ENCODE measurements at places on chromosomes 6 and 20.

DNA sequence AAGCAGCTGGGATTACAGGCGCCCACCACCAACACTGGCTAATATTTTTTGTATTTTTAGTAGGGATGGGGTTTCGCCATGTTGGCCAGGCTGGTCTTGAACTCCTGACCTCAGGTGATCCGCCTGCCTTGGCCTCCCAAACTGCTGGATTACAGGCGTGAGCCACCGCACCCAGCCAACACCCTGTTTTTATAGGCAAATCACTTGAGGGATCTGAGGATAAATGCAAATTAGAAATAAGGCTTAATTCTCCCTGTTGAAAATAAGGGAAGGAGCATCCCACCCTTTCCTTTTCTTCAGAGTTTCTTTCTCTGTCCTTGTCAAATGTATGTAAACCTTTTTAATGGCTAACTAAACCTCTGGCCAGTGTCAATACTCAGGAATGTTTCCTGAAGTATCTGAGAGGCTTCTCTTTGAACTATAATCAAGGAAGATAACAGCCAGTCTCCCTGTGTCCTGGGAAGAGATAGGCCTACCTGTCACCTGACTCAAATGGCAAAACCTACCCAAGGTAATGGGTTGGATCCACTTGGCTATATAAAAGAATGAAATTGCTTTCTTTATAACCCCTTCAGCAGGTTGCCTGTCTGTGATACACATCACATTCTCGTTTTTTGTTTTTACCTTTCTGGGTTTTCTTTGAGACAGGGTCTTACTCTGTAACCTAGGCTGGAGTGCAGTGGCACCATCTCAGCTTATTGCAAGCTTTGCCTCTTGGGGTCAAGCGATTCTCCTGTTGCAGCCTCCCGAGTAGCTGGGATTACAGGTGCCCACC is 64.5 kb upstream of the TNFAIP3 start:
- no peaks in the 10 kb centered on the region for H3K36me3 ChIP-seq
- no peaks in the 10 kb centered on the region for H3K27me3 ChIP-seq
- no peak overlapping the region for H3K4me3 ChIP-seq
- H3K27ac ChIP-seq, result no peak overlapping the region
- no peak for DNase-seq
- H3K4me1 ChIP-seq, result peaks cover 3% of the 10 kb centered on the region

DNA sequence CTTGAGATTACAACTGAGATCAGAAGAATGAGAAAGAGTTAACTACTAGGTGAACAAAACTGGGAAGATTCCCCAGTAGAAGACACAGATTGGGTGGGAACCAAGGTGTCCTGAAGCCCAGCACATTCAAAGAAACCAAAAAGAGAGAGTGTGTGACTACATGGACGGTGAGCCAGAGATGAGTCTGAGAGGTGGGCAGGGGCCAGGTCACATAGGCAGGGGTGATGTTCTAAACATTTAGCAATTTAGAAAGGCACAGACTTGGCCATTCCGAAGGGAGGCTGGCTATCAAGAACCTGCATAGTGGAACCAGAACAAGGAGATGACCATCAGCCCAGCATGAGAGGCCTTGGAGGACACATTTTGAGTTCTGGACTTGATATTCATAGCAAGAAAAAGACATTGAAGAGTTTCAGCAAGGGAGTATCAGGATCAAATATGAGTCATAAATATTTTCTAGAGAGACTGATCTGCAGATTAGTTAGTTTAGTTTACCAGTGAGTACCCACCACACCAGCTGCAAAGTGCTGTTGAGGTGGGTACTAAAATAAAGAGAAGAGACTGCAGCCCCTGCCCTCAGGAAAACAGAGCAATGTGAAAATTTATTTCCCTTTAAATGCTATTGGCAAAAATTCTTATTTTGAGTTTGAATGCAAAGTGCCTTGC is 340.5 kb upstream of the PRDM1 start:
- H3K36me3 ChIP-seq, result no peaks in the 10 kb centered on the region
- no peak overlapping the region for H3K27ac ChIP-seq
- H3K4me3 ChIP-seq, result no peak overlapping the region
- peaks cover 3% of the 10 kb centered on the region for H3K4me1 ChIP-seq
- H3K27me3 ChIP-seq, result no peaks in the 10 kb centered on the region

DNA sequence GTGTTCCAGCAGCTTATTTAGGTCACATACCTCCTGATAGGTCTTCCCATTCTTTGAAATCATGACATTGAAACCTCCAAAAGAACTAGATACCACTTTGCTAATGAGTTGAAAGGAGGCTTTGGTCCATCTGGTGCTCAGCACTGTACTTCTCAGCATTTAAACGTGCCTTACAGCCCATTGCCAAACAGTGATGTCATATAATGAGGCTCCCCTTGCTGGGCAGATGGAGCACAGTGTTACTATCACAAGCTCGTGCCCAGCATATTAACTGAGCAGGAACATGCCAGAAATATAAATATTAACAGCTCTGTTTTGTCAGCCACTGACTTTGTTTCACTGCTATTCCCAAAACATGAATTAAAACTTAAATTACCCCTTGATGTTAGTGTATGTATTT is 25.5 kb upstream of the MAPK13 start:
- peaks cover 58% of the 10 kb centered on the region for H3K36me3 ChIP-seq
- no peak overlapping the region for H3K27ac ChIP-seq
- H3K27me3 ChIP-seq, result no peaks in the 10 kb centered on the region
- H3K4me1 ChIP-seq, result no peaks in the 10 kb centered on the region
- no peak overlapping the region for H3K4me3 ChIP-seq
- no peak for DNase-seq

DNA sequence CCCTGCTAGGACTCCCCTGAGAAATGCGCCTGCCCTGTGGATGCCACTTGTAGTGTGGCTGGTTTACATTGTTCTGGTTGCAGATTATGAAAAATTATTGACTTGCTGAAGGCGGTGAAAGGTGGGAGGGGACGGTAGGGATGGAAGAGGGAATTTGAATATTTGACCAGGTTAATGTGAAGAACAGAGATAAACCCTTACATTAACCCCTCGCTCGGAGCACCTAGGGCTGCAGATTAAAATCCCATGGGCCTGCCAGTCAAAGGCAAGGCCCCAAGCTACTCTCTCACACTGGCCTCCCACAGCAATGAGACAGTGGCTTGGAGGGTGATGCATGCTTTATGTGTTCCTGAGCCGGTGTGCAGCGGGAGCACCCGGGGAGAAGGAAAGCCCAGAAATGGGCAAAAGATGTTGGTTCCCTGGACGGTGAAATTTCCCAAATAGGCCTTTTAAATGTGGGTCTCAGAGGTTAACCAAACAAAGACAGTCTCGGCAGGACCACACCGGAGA is 2.5 kb downstream of the FOXF2 start:
- H3K27ac ChIP-seq, result no peak overlapping the region
- peak; percentile 42 for DNase-seq
- H3K36me3 ChIP-seq, result no peaks in the 10 kb centered on the region
- peaks cover 9% of the 10 kb centered on the region for H3K4me1 ChIP-seq

DNA sequence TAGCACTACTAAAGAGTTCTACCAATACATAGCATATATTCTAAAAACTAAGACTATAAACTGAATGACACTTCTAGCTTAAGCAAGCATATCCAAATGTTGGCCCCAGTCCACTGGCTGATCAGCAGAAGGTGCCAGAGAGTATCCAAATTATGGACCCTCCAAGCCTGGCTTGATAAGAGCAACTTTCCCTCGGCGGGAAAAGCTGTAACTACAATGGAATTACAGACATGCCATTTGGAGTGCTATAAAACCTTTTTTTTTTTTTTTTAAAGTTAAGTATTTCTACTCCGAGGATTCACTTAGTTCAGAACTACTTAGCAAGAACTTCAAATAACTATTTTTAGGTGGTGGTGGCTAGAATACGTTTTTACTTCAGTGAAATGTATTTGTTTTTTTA is 94.6 kb downstream of the EPB41L2 start:
- no peak for DNase-seq
- H3K4me3 ChIP-seq, result no peak overlapping the region

GRCh38 chr6:120899932-120900331 is 434.3 kb downstream of the TBC1D32 start:
- no peaks in the 10 kb centered on the region for H3K27me3 ChIP-seq
- H3K4me3 ChIP-seq, result no peak overlapping the region
- no peaks in the 10 kb centered on the region for H3K4me1 ChIP-seq
- H3K36me3 ChIP-seq, result no peaks in the 10 kb centered on the region
- no peak overlapping the region for H3K27ac ChIP-seq

DNA sequence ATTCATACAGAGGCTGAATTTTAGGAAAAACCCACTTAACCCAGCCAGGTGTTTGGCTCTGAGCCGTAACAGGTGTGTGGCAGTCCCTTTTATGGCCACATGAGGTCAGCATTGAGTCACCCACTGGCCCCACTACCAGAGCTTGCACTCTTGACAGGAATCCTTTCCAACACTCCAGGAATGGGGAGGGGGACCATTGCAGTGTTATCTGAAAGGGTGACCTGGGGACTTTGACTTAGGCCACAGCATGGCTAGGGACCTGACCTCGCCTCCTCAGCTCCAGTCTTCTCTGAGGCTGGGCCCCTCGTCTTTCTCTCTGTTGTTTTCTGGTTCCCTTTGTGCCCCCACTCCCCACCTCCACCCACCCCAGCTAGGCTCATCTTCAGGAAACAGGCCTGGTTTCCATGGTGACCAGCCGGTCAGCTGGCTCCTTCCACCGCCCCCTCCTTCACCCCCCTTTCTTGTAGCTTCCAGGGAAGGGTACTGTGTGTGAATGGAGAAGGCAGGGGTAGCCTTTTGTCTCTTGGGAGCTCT is 2.1 kb upstream of the TMEM151B start:
- no peak overlapping the region for H3K4me3 ChIP-seq
- peak; percentile 94 for DNase-seq
- no peaks in the 10 kb centered on the region for H3K36me3 ChIP-seq
- peak overlapping the region; percentile 36 for H3K27ac ChIP-seq
- peaks cover 43% of the 10 kb centered on the region for H3K27me3 ChIP-seq

DNA sequence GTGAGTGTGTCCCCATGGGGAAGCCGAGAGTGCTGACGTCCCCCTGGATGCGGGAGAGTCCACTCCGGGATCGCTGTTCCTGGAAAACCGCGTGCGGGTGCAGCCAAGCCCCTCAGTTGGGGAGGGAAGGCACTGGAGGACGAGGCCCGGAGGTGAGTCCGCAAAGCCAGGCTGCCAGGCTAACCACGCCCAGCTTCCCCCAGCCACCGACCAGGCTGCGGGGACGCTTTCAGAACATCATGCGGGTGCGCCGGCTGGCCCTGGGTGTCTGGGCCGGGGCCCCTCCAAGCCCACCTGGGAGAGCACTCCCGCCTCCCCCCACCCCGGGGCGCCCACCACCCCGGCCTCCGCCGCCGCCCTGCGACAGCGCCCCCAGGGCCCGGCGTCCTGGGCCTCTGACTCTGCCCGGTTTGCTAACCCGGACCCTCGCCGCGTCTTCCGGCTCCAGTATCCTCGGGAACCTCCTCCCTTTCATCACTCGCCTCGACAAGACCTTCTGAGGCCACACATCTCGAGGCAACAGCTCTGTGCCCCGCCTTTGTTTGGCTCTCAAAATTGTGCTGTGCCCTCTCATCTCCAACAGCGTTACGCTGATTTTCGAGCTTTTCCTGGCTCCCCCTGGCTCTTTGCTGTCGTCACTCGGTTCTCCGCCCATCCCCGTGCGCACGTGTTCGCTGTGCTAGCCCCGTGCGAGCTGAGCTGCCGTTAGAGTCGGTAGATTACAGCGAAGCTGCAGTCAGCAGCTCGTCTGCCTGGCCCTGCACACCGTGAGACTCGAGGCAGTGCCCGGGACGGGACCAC is 47.1 kb upstream of the ENTPD6 start:
- DNase-seq, result peak; percentile 64
- no peaks in the 10 kb centered on the region for H3K4me1 ChIP-seq
- H3K27me3 ChIP-seq, result peaks cover 64% of the 10 kb centered on the region
- H3K27ac ChIP-seq, result no peak overlapping the region
- H3K36me3 ChIP-seq, result no peaks in the 10 kb centered on the region

- no peaks in the 10 kb centered on the region for H3K27me3 ChIP-seq
- peaks cover 45% of the 10 kb centered on the region for H3K36me3 ChIP-seq
- no peak for DNase-seq
These were observed 24.0 kb downstream of the HBS1L start for GRCh38 chr6:135030532-135031178.

All from endodermal cell (in vitro differentiated cells).